ENCODE measurements at places on chromosomes 2 and 18.

- no peak for DNase-seq
Observed at GRCh38 chr2:150690261-150690660, 202.8 kb upstream of the RND3 start.

- DNase-seq = no peak
Observed at GRCh38 chr2:157414050-157414449, 29.8 kb downstream of the CYTIP start.

- DNase-seq = no peak
Observed at GRCh38 chr18:24928301-24928878, 423.6 kb downstream of the ZNF521 start.

GRCh38 chr2:180540761-180541160, 439.6 kb upstream of the UBE2E3 start:
- DNase-seq = no peak

- no peak for DNase-seq
Observed at GRCh38 chr18:52670896-52671295, 330.9 kb downstream of the DCC start.

DNA sequence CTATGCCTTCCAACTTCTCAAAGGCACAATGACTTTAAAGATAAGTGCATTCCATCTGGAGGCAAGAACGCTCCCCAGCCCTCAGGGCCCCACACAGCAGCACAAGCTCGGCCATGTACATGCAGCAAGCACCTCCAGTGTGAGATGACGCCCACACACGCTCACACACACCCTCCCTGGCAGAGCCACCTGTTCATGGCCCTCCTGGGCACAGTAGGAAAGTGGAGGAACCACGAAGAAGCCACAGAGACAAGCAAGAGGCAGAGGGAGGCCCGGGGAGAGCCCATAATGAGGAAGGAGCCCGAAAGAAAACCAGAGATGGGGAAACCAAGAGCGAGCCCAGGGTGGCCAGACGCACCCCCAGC, 21.7 kb downstream of the BIN1 start:
- DNase-seq = no peak

DNA sequence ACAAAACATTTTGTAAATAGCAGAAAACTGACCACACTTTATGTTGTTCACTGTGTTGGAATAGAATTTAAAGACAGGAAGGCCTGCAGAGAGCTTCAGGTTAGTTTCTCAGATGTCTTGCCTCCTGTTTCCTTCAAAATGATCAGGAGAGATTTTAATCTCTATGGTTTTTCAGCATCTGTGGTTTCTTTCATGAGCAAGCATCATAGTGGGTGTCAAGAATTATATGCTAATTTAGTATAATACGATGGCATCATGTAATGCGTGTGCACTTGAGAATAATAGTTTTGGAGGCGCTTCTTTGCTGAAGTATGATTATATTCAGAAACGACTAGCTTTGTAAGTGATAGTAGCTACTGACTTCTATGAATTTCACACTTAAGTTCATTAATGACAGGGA, 149.9 kb downstream of the PLCL1 start:
- DNase-seq = no peak

- DNase-seq = no peak
Observed at GRCh38 chr18:67568166-67568565, 51.6 kb upstream of the DSEL start.

DNA sequence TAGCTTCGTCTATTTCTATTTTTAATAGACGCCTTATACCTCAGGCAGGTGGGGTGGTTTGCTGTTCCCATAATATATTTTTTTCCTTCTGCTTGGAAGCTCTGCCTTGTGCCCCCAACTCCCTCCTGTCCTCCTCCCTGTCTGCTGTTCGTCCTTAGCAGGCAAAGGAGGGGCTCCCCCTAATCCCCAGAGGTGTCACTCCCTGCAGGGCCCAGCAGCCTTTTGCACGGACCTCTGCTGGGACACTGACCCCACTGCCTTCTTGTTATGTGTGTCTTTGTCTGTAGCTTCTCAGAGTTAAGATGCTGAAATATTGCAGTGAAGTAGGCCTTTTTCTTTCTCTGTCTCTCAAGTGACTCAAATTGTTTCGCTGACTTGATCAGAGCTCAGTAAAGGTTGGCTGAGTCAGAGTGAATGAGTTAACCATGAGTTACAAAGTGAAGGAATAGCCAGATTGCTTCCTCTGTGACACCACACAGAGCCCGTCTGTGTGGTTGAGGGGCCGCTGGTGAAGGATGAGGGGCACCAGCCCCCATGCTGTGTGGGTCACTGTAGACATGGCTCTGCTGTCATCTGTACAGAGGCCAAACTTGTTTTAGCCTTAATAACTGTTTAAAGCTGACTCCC, 47.7 kb downstream of the PRKCE start:
- peak; percentile 79 for DNase-seq

DNA sequence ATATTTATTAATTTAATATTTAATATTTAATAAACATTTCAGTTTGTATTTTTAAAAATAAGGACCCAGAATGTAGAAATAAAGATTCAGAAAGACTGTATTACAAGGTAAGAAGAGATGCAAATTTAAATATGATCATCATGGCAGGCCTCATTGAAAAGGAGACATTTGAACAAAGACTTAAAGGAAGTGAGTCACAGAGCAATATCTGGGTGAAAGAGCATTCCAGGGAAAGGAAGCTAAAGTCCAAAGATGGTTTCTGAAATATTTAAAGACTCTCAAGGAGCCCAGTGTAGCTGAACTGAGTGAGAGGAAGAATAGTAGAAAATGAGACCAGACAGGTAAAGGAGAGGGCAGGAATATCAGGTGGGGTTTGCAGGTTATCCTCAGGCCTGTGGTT, 5.9 kb downstream of the SCYGR4 start:
- peak; percentile 46 for DNase-seq

DNA sequence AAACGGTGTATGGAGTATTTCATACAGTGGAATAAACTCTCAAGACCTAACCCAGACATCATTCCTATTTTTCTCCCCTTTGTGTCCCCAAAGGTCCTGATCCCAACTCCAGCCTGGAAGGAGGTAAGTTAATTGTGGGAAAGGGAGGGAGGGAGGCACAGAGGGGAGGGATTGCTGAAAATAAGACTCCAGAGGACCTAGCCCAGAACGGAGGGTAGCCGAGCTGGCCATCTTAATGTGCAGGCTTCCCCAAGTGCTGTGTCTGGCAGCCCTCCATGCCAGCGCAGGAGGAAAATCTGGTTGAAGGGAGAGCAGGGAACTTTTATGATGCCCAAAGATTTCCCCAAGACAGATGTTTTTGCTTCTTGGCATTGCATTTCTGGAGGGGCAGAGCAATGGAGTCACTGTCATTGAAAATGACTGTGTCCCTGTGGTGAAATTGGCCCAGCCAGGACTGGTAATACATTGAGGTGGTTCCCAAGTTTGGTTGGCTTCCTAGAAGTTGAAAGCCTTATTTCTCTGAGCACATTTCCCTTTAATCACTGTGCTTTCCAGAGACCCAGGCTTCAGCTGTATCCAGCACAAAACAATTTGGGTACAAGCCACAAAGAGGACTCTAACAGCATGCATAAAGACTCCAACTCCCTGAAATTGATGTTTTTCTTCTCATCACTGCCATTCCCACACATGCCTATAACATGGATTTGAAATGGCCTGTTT, 202.7 kb downstream of the AGPS start:
- DNase-seq = no peak

- no peak for DNase-seq
Observed at GRCh38 chr2:55302241-55302640, 33.2 kb upstream of the MTIF2 start.

DNA sequence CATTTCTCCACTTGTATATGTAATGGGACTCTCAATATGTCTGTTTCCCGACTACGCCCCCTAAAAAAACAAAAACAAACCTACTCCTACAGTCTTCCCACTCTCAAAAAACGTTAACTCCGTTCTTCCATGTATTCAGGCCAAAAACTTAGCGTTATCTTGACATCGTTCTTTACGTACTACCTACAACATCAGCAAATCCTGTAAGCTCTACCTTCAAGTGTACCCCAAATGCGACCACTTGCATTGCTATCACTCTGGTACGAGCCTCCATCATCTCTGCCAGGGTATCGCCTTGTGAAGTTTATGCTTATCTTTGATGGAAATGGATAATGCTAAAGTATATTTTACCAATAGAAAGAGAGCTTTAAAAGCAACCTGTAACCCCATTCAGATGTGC, 479 bp downstream of the GPATCH11 start:
- no peak for DNase-seq

DNA sequence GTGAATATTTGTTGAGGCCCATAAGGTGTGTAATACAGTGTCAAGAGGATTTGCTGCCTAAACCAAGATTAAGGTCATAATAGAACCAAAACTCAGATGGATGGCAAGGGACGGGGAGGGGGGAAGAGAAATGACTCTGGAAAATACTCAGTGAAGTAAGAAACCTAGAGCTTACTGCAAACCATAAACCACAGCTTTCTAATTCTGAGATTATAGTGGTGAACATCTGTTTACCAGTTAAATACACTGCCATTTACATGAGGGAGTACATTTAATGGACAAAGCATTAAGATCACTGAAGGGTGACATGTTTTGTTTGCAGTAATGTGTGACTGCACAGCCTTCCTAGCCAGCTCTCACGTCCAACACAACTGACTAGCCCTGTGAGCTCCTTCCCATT, 19.8 kb downstream of the EVX2 start:
- no peak for DNase-seq

DNA sequence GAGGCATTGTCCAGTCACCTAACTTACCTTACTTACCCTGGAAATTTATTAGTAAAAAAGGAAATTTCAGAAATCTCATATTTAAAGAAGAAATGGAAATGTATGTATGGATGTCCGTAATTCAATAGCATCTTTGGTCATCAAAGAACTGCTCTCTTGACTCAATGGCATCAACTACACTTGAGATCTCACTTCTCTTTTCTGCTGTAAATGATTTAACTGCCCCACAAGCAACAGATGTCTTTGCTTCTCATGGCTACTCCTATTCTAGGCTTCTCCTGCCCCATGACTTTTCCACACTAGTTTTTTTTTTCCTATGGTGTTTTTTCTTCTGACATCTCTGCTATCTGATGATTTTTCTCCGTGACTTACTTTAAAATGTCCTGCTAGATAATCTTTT, 34.0 kb upstream of the ERMN start:
- DNase-seq = no peak

GRCh38 chr2:156649596-156649995, 213.4 kb downstream of the GPD2 start:
- no peak for DNase-seq

DNA sequence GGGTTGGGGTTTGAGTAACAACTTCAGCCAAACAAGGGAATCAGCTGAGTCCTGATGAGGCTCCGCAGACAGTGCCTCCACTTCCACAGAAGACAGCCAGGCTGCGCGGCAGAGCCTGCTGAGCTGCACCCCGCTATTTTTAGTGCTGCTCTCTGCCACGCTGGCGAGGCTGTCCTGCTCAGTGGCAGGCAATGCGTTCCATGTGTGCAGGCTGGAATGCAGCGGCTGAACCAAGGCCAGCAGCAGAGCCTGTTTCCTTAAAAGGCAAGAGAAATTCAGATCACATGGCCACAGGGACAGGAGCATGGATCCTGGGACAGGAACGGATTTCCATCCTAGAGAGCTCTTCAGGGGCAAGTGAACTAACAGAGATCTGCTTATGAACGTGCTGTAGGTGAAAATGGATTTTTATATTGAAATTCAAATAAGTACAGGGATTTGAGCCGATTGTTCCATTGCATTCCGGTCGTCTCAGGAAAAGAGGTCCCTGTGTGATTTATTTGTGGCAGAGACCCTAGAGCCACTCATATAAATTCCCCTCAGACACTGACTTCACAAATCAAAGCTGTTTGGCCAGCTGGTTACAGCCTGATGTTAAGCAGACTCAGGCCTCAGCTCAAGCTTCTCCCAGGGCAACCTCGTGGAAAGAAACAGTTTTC, 98.7 kb downstream of the COL6A3 start:
- no peak for DNase-seq

DNA sequence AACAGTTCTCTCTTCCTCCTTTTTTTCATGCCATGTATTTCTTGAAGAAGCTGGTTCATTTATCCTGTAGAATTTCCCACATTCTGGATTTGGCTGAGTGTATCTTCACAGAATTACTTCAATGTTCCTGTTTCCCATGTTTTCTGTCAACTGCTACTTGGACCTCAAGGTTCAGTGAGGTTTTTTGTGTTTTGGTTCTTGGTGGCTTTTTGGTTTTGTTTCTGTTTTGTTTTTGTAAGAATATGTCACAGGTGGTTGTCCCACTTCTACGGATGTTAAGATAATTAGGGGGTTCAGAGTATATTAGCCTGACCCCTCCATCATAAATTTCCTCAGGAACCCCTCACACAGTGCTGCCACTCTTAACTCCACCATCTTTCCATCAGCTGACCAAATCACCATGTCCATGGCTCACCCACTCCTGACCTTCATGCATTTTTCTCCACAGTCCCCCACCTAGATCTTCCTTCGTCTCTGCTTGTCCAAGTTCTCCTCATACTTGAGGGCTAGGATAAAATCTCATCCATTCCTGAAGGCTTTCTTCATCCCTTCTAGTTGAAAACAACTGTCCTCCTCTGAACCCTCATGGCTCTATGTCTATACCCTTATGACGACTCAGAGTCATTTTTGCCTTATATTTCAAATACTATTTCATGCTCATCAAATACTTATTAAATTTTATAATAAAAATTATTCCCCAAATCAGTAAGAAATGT, 40.4 kb downstream of the PLEKHM3 start:
- no peak for DNase-seq

DNA sequence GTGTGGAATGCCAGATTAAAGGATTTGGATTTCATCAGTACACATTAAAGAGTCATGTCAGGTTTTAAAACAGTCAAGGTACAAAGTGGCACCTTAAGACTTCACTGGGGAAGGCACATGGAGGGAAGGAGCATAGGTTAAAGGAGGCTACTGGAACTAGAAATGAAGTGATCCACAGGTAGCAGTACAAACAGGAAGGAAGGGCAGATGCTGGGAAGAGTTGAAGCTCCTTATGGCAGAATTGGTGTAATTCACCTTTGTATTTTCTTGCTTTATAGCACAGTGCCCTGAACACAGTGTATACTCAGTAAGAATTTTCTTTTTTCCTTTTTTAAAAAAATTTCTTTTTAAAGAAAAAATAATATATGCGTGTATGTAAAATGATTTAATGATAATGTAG, 177.1 kb downstream of the BABAM2 start:
- no peak for DNase-seq

- DNase-seq = no peak
Observed at GRCh38 chr18:77948567-77948966, 698.9 kb downstream of the GALR1 start.

DNA sequence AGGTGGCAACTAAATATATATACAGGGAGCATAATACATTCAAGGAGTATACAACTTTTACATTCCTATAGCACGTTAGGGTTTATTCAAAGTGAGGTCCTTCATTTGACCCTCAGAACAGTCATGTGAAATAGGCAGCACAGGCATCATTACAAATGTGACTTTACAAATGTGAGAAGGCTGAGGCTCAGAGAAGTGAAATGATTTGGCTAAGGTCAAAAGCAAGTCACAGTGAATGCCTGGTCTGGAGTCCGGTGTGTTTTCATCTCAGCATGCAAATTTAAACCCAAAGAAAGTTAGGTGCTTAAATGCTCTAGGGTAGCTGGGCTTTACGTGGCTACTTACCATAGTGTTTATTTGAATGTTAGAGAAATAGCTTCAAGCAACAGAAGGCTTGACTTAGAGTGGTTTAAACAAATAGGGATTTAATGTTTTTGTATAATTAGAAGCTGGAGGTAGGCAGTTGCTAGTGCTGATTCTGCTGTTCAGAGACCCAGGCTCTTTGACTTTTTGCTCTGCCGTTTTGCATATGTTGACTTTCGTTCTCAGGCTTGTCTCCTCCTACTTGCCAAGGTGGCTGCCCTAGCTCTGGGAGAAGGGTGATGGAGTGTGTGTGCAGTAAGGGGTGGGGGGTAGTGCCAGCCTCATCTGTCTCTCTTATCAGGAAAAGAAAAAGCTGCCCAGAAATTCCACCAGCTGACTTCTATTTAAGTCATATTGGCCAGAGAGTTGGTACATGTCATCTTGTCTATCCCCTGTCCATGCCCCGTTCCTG, 89.2 kb downstream of the PLCL1 start:
- DNase-seq = no peak
